IPS DF 19.7 (cell line): ENCODE measurements at places on chromosomes 2 and 18.

DNA sequence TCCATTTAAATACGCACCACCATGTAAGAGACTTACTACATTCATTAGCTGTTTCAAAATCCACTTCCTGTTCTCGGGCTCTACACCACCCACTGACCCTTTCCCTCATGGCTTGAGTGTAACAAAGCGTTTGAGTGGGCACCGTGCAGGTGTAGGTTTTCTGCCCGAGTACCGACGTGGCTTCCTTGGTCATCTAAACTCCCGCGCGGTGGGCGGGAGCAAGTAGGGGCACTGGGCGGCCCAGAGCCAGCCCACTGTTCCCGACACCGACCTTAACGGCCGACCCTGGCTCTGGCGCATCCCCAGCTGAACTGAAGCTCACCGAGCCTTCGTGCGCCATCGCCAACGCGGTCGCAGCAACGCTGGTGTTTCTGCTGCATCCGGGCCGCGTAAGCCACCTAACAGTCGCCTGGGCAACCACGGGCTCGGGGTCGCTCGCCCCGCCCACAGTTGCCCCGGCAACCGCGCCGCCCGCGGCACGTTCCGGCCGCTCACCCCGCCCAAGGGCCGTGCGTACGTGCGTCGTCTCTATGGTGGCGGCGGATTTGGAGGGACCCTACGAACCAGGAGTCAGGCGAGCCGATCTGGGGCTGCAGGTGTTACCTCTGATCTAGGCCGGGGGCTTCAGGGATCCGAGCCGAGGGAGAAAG, at the start of the genes C2orf81 and WDR54:
Gene C2orf81, minus strand, starts transcription at position 399 of the 650 bp plus-strand sequence. Its CDS starts 59 bp downstream, at position 340.
Gene WDR54, plus strand, starts transcription at position 510 of the 650 bp plus-strand sequence. CDS start 424 bp downstream, outside the sequence.
- DNase-seq, result no peak

DNA sequence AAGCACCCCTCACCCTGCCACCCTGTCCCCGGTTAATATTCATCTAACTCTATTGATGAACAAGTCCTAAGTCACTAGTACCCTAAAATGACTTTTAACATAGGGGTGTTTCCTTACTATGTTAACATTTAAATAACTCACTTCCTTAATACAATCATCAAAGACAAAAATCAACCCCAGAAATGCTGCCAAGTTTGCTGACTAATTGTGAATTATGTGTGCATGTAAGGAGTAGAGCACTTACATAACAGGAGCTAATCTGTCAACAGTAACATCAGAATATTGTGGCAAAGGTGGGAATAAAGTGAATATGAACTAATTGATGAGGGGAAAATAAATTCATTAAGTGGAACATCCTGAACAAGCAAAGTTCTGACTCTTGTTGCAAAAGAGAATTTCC, 81.4 kb upstream of the ERBB4 start:
- no peak for DNase-seq

- no peak for DNase-seq
Measured at GRCh38 chr2:203042178-203042577, 27.5 kb downstream of the NBEAL1 start.

DNA sequence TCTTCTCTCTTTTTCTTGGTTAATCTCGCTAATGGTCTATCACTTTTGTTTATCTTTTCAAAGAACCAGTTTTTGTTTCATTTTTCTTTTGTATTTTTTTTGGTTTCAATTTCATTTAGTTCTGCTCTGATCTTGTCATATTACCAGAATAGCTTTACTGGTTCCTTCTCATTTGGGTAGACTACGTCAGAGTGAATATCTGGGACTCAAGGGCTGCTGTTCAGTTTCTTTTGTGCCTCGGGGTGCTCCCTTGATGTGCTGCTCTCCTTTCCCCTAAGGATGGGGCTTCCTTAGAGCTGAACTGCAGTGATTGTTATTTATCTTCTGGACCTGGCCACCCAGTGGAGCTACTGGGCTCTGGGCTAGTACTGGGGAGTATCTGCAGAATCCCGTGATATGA, 29.4 kb upstream of the IL1RN start:
- DNase-seq, result no peak

GRCh38 chr18:72675394-72675793, 131.3 kb upstream of the CBLN2 start:
- DNase-seq, result peak; percentile 40

DNA sequence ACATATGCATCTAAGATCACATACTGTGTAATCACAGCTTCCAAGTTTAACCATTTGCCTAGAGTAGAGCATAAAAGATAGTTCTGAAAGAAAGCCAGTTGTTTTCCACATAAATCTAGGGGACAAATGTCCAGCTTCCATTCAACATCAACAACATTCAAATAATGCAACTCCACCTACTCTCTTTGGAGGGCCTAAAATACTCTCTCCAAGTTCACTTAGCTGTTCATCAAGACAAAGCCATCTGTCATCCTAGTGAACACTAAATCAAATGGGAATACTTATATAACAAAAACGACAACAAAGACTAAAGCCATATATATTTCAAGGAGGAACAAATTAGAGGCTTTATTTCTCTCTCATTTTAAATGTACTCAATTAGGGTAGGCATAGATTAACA, 221.5 kb upstream of the CDH2 start:
- DNase-seq, result no peak

- no peak for DNase-seq
Measured at GRCh38 chr18:58344080-58344670, 284.7 kb downstream of the ALPK2 start.
